Fibroblast of skin of right biceps (primary cell): ENCODE measurements at places on chromosomes 4 and X.

DNA sequence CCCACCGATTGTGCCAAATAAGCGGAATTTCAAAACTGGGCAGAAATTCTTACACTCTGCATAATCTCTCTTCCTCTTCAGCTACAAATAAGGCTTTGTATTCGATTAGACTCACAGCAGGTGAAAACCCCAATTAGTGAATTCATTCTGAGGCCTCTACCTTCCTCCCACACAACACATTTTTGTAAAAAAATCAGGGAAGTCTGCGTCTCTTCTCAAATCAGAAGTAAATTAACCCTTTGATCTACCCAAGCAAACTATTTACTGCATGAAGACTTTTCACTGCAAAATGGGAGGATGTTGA is 200.6 kb upstream of the FTHL17 start:
- no peak for DNase-seq

GRCh38 chr4:1216869-1217294 is 32.0 kb downstream of the CTBP1 start:
- no peak for DNase-seq

DNA sequence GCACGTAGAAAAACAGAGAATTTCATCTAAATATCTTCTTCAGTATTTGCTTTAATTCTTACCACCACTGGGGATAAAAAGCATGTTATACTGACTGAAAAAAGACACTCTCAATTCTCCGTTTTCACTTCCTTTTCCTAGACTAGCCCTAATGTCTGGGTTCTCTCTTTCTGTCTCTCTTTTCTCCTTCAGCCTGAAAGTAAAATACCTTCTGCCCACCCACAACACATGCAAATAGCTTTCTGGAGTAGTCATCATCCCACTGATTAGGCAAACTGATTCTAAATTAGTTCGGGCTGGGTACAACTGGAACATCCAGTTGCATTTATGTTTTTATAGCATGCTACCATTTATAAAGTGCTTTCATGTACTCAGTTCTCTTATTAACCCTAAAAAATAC is 142.4 kb upstream of the ANKRD50 start:
- DNase-seq: peak; percentile 49

DNA sequence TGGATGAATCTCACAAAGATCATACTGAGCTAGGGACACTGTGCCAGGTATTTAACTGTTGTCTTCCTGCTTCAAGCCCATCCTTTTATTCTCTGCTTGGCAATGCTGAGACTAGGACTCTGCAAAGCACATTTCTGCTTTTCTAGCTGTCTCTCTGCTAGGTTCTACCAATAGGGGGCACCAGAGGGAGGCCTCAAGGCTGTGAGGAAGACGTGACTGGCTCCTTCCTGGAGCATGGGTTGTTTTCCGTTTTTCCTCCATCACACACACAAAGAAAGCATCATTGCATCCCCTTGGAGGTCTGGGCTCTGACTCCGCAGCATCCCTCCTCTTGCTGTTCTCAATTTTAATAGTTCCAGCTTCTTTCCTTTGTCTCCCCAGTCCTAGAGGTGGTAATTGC is 10.9 kb upstream of the DCTD start:
- DNase-seq: peak; percentile 10

DNA sequence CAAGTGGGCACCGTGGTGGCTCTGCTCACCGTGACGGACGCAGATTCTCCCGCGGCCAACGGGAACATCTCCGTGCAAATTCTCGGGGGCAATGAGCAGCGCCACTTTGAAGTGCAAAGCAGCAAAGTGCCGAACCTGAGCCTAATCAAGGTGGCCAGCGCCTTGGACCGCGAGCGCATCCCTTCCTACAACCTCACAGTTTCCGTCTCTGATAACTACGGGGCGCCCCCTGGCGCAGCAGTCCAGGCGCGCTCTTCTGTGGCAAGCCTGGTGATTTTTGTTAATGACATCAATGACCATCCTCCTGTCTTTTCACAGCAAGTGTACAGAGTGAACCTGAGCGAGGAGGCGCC is 2.7 kb downstream of the FAT4 start:
- peak; percentile 62 for DNase-seq

DNA sequence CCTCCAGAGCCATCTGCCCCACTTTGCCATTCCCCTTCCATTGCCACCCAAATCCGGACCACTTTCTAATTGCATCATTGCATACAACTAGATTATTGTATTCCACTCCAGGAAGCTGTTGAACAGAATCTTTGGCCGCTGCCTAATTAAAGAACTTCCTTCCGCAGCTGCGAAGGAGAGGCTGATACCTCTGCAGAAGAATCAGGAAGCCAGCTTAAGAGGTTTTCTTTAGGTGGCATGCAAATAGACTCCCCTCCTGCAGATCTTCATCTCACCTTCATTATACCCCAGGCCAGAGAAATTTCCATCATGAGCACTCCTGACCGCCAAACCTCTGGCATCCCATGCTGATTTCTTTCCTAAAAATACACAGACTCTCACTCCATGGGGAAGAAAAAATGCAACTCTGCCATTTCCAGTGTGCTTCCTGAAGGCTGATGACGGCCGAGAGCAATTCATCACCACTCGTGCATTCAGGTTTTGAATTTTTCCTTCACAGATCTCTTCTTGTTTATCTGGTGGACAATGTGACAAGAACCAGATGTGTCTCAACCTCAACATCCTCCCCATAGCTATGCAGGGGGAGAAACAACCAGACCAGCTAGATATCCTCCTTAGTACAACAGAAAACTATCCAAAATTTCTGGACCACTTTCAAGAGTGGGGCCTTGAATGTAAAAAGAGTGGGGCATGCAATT is 31.2 kb downstream of the LGI2 start:
- peak; percentile 47 for DNase-seq

DNA sequence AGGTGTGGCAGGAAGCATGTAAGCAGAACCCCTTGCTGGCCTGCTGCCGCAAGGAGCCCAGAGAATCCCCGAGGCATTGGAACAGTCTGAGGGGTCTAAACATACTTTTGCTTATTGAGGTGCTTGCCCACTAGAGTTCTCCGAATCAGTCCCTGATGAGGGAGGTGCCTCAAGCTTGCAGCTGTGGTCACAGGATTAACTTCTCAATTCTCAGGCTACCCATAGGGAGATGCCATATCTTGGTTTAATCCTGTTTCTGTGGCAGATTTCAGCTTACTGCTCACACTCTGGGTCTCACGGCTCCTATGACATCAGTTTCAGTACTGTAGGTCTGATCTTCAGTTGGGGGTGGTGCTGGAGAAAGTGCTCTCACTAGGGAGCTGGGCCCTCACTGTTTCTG is 39.9 kb downstream of the CCNG2 start:
- DNase-seq: no peak

DNA sequence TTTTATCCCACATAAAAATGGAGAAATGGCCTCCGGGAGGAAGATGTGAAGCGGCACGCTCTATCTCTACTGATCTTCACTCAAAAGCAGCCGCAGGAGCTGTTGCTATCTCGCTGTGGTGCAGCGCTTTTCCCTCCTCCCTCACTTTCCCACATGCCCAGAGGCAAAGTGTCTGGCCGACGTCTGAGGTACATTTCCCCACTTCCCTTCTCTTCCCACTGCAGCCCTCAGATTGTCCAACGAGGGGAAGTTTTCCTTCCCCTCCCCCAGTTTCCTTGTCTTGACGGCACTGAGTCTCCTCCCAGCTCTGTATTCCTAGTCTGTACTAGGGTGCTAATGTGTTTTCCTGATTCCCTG is 660 bp upstream of the COL25A1 start:
- peak; percentile 40 for DNase-seq

DNA sequence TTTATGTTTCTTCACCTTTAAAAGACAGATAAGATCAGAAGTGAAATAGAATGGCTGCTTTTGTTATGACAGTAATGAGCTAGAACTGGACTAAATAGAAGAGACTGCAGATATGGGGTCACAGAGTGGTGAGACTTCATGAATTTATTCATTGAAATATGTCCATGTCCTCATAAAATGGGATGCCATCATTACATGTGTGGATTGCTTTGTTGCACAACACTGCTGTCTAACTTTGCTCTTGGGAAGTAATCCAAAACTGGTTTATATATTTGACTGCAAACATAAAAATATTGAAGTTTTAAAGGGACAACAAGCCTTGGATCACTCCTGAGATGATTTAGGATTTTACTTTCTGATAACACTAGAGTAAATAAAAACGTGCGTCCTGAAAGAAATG is 209.2 kb upstream of the FAT4 start:
- peak; percentile 28 for DNase-seq

DNA sequence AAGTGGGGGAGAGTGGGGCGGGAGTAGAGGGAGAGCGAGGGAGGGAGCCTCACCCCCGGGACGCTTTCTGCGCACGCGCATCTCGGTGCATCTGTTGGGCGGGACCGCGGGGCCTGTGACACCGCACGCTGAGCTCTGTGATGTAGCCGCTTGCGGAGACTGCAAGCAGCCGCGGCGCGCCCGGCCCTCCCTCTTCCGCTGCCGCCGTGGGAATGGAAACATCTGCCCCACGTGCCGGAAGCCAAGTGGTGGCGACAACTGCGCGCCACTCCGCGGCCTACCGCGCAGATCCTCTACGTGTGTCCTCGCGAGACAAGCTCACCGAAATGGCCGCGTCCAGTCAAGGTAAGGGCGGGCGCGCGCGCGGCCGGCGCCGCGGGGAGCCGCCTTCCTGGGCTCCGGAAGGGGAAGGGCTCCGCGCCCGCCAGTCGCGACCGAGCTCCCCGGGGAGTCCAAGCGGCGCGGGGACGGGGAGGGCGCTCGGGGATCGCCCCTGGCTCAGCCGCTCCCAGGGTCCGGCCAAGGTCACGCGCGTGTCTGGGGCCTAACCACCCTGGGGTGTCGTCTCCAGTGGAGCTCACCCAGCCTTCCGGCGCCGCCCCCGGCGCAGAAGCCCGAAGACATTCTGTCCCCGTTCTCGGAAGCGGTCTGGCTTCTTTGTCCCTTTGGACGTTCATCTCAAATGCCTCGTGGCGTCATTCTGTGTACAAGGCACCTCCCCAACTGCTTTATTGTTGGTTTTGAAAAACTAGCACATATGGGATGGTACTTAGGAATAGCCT is at the start of gene FUNDC2:
TSS of gene FUNDC2 (plus strand) at position 118 of the 782 bp plus-strand sequence. CDS start at position 213, 95 bp downstream.
- peak; percentile 92 for DNase-seq
